ENCODE measurements at places on chromosomes 6 and 20.

- no peak for DNase-seq
These were observed 117.4 kb upstream of the HDGFL1 start for GRCh38 chr6:22451962-22452361.

DNA sequence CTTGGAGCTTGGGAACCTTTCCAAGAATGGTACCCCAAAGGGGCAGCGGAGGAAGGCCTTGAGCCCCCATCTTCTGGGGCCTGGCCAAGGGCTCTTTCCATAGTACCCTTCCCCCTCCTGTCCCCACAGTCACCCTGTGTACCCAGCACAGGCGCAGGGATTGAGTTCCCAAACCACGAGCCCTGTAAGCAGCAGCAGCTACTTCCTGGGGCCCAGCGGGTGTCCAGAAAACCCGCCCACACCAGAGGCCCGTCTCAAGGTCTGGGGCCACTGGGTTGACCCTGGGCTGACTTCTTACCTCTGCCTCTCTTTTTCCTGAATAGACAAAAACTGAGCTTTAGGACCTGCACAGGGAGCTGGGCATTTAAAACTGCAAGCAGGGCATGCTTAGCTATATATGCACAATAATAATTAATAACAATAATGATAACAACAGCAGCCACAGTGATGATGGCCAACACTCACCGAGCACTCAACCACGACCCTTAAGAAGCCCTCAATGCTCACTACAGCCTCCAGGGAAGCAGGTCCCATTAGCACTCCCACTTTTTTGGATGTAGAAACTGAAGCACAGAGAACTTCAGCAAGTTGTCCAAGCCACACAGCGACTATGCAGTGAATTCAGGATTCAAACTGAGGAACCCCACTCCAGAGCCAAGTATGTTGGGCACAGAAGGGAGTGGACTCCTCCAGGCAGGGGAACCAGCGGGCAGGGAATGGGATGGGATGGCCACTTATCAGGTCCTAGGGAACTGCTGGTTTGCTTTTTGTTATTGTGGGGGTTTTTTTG is 14.5 kb downstream of the NOL4L start:
- DNase-seq, result no peak

GRCh38 chr6:24504649-24505586 is 10.1 kb downstream of the ALDH5A1 start:
- no peak for DNase-seq

DNA sequence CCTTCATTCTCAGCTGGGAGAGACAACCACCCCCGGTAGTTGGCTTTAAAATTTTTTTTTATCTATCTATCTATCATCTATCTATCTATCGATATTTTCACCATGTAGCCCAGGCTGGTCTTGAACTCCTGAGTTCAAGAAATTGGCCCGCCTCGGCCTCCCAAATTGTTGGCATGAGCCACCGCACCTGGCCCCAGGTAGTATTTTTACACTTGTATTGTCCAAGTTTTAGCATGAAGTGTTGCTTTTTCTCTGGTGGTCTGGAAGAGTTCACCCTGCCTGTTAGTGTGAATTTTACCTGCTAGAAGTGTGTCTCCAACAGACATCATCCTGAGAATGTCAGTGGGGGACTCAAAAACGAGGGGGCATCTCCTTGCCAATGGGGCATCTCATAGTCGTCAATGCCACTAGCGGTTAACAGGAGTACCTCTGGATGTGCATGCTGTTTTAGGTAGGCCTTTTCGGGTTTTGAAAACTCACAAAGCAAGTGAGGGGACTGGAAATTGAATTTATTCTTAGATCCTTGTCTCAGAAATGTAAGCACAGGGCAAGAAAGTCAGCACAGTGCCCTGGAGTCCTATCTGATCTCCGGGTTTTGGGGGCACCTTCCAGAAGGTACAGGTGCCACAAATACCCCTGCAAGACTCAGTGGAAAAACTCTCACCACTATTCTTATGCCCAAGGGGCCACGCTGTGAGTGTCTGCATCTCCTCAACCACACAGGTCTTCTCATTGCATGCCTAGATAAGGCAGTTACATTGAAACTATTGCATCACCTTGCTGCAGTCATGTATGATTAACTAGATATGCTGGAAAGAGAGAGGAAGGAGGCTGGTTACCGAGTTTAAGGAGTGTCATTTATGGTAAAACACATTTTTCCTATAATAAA is 37.1 kb downstream of the TNFAIP3 start:
- no peak for DNase-seq

DNA sequence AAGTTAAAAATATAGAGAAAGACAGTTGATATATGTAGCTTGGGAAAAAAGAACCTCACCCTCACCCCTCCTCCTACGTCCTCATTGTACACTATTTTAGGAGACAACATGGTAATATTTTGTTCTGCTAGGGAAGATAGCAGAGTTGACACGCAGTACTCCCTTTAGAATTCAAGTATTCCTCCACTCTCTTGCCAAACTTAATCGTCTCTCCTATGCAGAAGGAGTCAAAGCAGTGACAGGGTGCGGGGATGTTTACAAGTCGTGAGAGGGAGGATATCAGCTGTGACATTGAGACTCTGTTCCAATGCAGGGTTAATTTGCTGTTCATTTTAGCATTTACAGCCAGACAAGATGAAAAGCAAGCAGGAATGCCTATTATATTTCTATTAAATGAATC is 97.5 kb downstream of the SOBP start:
- no peak for DNase-seq

DNA sequence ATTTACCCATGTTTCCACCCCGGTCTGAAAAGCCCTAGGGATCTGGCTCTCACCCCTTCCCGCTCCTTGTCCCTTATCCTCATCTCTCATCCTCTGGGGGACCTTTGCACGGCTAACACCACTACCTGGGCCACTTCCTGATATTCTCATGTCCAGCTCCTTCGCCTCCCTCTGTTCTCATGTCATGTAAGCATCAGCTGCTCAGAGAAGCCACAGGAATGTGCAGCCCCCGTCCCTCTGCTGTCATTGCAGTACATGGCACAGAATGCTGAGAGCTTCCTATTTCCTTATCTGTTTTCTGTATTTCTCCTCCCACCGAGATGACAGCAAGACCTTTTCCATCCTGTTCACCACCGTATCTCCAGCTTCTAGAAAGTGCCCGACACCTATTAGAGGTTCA is 102.4 kb downstream of the MTHFD1L start:
- DNase-seq, result no peak

GRCh38 chr6:1552296-1552761 is 57.4 kb upstream of the FOXC1 start:
- no peak for DNase-seq

GRCh38 chr6:105645958-105646357 is 243.1 kb upstream of the PREP start:
- no peak for DNase-seq

DNA sequence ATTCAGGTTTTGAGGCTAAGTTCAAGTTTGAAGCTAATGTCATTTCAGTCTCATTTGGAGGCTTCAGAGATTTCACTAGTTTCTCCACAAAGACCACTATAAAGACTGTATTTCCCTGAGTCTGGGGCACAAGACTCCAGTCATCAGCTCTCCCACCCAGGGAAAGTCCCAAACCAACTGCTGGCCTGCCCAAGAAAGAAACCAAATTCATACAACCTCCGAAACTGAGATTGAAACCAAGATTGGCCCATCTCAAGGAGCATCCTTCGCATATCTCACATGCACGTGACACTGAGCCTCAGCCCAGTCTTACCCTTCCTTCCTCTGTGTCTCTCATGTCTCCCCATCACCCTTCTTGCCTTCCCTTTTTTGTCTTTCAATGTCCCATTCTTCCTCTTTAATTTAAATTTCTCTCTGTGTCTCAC is 3.5 kb upstream of the LTA start:
- DNase-seq, result peak; percentile 60

GRCh38 chr6:32255199-32256153 is 31.6 kb upstream of the NOTCH4 start:
- peak; percentile 50 for DNase-seq
